ENCODE measurements at places on chromosomes 12 and 14. TPM values are rescaled to one million over a fixed set of nuclear protein-coding genes. Genes with fewer than 3 reads are reported as not detected.

GRCh38 chr14:65110525-65110924, 8.2 kb upstream of the MAX start:
- no peak for DNase-seq
- no peak overlapping the region for H3K27ac ChIP-seq
- no peak overlapping the region for H3K4me3 ChIP-seq
- H3K4me1 ChIP-seq = no peaks in the 10 kb centered on the region
- H3K36me3 ChIP-seq = no peaks in the 10 kb centered on the region

GRCh38 chr14:69244946-69245345, 15.0 kb upstream of the GALNT16 start:
- no peaks in the 10 kb centered on the region for H3K4me1 ChIP-seq
- H3K4me3 ChIP-seq = no peak overlapping the region
- no peak for DNase-seq
- no peaks in the 10 kb centered on the region for H3K27me3 ChIP-seq
- H3K27ac ChIP-seq = no peak overlapping the region
- no peaks in the 10 kb centered on the region for H3K36me3 ChIP-seq

DNA sequence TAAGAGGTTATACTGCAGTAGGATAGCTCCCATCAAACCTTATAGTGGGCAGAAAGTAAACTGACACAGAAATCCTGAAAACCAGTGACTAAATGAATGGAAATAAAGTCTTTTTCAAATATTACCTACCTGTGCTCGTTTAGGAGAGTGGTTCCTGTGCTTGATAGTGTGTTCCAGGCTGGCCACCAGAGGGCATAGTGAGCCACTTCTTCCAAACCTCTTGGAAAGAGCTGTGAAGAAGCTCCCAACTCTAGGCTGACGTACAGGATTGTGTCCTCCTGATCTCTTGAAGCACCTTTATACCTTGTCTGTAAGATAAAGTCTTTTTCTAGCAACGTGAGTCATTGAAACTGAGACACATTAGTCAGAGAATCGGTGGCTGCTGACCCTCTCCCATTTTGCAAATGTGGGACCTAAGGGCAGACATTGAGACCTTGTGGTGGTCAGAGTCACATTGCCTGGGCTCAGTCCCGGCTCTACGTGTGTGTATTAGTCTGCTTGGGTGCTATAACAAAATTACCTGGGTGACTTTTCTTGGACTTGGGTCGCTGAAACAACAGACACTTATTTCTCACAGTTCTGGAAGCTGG, 17.6 kb downstream of the TDP1 start:
- no peak overlapping the region for H3K4me3 ChIP-seq
- H3K4me1 ChIP-seq = no peaks in the 10 kb centered on the region
- no peaks in the 10 kb centered on the region for H3K27me3 ChIP-seq
- no peak for DNase-seq
- no peaks in the 10 kb centered on the region for H3K36me3 ChIP-seq

- no peaks in the 10 kb centered on the region for H3K4me1 ChIP-seq
- no peak overlapping the region for H3K27ac ChIP-seq
- no peaks in the 10 kb centered on the region for H3K36me3 ChIP-seq
- no peak overlapping the region for H3K4me3 ChIP-seq
Observed at GRCh38 chr14:85175556-85175955, 354.4 kb upstream of the FLRT2 start.

DNA sequence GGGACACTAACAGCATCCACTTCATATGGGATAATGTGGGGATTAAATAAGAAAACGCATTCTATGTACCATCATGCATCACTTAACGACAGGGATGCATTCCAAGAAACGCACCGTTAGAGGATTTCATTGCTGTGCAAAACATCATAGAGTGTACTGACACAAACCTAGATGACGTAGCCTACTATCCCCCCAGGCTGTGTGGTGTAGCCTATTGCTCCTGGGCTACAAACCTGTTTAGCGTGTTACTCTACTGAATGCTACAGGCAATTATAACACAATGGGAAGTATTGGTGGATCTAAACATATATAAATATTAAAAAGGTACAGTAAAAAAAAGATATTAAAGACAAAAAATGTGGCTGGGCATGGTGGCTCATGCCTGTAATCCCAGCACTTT, 230.6 kb downstream of the KSR2 start:
- no peaks in the 10 kb centered on the region for H3K27me3 ChIP-seq
- DNase-seq = no peak
- H3K4me1 ChIP-seq = no peaks in the 10 kb centered on the region
- no peaks in the 10 kb centered on the region for H3K36me3 ChIP-seq

DNA sequence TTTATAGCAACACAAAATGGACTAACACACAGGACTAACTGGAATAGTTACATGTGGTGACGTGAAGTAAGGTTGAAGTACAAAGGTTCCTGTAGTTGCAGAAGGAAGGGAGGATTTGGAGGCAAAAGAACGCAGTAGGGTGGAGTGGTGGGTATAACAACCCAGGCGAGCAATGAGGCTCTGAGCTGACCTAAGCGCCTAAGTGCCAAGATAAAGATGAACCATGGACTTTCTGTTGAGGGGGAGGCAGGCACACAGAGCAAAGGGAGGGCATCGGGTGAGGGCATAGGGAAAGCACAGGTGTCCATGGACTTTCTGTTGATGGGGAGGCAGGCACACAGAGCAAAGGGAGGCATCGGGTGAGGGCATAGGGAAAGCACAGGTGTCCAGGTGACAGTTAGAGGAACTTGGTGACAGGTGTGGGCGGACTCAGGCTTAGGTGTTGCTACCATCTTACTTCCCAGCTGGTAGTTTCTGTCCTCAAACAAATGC, 15.2 kb downstream of the SCNN1A start:
- no peaks in the 10 kb centered on the region for H3K4me1 ChIP-seq
- no peak overlapping the region for H3K4me3 ChIP-seq
- no peaks in the 10 kb centered on the region for H3K27me3 ChIP-seq
- DNase-seq = no peak
- no peak overlapping the region for H3K27ac ChIP-seq
- no peaks in the 10 kb centered on the region for H3K36me3 ChIP-seq

DNA sequence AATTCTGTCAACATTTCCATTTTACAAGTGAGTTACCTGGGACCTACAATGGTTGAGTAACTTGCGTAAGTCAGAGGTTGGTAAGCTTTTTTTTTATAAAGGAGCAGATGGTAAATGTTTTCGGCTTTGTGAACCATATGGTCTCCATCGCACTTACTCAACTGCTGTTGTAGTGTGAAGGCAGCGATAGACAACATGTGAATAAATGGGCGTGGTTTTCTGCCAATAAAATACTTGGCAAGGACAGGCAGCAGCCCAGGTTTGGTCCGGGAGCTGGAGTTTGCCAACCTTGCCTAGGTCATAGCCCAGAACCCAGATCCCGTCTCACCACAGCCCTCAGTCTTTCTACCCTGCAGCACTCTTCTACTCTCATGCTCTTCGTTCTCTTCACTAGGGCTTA, 6.3 kb downstream of the DDX55 start:
- H3K36me3 ChIP-seq = peaks cover 18% of the 10 kb centered on the region
- H3K27ac ChIP-seq = no peak overlapping the region
- no peaks in the 10 kb centered on the region for H3K4me1 ChIP-seq
- no peaks in the 10 kb centered on the region for H3K27me3 ChIP-seq
- no peak overlapping the region for H3K4me3 ChIP-seq

GRCh38 chr12:121085069-121085468, 46.0 kb upstream of the OASL start:
- H3K4me1 ChIP-seq = no peaks in the 10 kb centered on the region
- no peaks in the 10 kb centered on the region for H3K36me3 ChIP-seq
- no peak overlapping the region for H3K4me3 ChIP-seq
- H3K27ac ChIP-seq = no peak overlapping the region
- H3K27me3 ChIP-seq = no peaks in the 10 kb centered on the region

GRCh38 chr12:90677552-90677951, 277.4 kb downstream of the CCER1 start:
- no peak overlapping the region for H3K4me3 ChIP-seq
- H3K36me3 ChIP-seq = no peaks in the 10 kb centered on the region
- H3K27me3 ChIP-seq = no peaks in the 10 kb centered on the region
- no peak overlapping the region for H3K27ac ChIP-seq
- no peaks in the 10 kb centered on the region for H3K4me1 ChIP-seq

DNA sequence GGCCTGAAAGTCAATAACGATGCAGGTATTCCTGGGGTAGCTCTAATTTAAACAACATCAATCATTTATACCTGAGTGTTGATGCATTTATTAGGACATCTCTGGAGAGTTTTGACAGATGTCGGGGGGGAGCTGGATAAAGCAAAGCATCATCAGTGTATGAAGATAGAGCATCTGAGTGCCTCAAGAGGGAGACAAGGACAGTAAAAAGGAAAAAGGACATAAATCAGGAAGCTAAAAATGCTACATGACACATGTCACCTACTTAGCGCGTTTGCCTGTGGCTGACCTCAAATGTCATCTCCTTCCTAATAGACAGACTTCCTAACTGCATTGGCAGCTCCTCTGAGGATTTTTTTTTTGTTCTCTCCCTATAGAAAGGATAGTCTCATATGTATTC, 259.5 kb upstream of the PKP2 start:
- no peaks in the 10 kb centered on the region for H3K36me3 ChIP-seq
- H3K4me3 ChIP-seq = no peak overlapping the region
- no peaks in the 10 kb centered on the region for H3K27me3 ChIP-seq
- no peaks in the 10 kb centered on the region for H3K4me1 ChIP-seq

DNA sequence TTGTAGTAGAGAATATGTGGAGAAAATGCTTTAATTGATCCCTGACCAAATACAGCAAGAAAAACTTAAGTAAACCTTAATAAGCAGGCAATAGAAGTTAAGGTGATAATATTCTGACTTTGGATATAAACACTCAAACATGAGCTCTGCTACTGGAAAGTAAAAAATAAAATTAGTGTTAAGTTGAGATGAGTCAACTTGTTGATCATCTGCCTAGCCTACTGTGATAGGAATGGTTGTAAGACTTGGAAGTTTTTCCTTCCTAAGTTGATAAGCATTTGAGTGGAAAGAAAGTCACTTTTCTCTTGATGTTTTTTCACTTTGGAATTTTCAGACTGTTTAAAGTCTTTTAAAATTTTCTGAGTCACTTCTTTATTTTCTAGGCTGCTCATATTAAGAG, 26.0 kb downstream of the ADIPOR2 start:
- DNase-seq = no peak
- no peaks in the 10 kb centered on the region for H3K27me3 ChIP-seq
- no peak overlapping the region for H3K4me3 ChIP-seq
- no peak overlapping the region for H3K27ac ChIP-seq

DNA sequence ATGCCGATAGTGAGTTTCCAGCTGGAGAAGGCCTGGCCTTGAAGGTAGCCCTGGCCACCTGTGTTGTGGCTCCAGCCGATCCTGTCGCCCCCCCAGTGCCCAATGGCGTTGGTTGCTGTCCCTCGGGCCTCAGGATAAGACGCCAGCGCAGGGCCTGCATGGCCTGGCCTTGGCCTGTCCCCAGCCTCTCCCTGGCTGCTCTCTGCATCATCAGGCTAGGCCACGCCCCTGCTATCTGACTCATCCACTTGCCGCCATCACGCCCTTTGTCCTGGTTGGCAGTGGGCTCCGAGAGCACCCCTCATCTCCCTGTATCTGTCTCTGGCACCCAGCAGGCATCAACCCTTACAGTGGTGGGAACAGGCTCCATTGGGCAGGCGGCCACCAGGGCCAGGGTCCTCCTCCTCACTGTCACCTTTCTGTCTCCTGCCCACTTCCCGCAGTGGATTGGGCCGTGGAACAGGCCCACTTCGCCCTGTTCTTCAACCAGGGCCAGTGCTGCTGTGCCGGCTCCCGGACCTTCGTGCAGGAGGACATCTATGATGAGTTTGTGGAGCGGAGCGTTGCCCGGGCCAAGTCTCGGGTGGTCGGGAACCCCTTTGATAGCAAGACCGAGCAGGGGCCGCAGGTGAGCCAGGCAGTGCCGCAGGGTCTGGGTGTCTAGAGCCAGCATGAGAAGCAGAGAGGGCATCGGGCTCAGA, 25.6 kb downstream of the ALDH2 start:
- H3K4me3 ChIP-seq = no peak overlapping the region
- no peak for DNase-seq
- H3K4me1 ChIP-seq = no peaks in the 10 kb centered on the region
- H3K36me3 ChIP-seq = no peaks in the 10 kb centered on the region
- H3K27me3 ChIP-seq = no peaks in the 10 kb centered on the region

GRCh38 chr14:94770815-94771157, 873 bp upstream of the GSC start:
- no peaks in the 10 kb centered on the region for H3K4me1 ChIP-seq
- peak overlapping the region; percentile 88 for H3K27ac ChIP-seq
- peaks cover 59% of the 10 kb centered on the region for H3K27me3 ChIP-seq
- H3K4me3 ChIP-seq = no peak overlapping the region
- no peaks in the 10 kb centered on the region for H3K36me3 ChIP-seq
- DNase-seq = no peak

- H3K27ac ChIP-seq = no peak overlapping the region
- peaks cover 4% of the 10 kb centered on the region for H3K36me3 ChIP-seq
- H3K4me1 ChIP-seq = no peaks in the 10 kb centered on the region
- no peaks in the 10 kb centered on the region for H3K27me3 ChIP-seq
- H3K4me3 ChIP-seq = no peak overlapping the region
Observed at GRCh38 chr14:96304956-96305355, 48.9 kb downstream of the BDKRB1 start.

DNA sequence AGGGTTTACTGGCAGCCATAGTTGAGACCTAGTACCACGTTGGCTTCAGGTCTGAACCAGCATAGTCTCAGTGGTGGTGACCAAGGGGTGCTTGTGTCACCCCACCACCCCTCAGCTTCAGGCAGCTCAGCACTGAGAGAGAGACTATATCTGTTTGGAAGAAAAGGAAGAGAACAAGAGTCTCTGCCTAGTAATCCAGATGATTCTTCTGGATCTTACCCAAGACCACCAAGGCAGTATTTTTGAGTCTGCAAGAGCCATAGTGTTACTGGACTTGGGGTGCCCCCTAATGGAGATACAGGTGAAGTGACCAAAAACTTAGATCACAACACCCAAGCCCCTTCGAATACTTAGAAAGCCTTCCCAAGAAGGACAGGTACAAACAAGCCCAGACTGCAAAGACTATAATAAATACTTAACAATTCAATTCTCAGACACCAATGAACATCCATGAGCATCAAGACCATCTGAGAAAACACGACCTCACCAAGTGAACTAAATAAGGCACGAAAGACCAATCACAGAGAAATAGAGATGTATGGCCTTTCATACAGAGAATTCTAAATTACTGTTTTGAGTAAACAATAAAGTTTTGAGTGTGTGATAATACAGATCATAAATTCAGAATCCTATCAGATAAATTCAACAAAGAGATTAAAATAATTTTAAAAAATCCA, 107.0 kb downstream of the HELB start:
- no peak for DNase-seq
- no peak overlapping the region for H3K4me3 ChIP-seq
- no peaks in the 10 kb centered on the region for H3K4me1 ChIP-seq
- no peak overlapping the region for H3K27ac ChIP-seq
- H3K27me3 ChIP-seq = no peaks in the 10 kb centered on the region

GALNT8 gene
- total RNA-seq = 1.6 TPM

ING4 gene
- 56.3 TPM for total RNA-seq

All from breast epithelium (tissue), 4 donors.